KG1 (cell line): ENCODE measurements at places on chromosomes 1 and 21.
A peak's percentile ranks its signal among the peaks of the same experiment; 100 is the strongest.

DNA sequence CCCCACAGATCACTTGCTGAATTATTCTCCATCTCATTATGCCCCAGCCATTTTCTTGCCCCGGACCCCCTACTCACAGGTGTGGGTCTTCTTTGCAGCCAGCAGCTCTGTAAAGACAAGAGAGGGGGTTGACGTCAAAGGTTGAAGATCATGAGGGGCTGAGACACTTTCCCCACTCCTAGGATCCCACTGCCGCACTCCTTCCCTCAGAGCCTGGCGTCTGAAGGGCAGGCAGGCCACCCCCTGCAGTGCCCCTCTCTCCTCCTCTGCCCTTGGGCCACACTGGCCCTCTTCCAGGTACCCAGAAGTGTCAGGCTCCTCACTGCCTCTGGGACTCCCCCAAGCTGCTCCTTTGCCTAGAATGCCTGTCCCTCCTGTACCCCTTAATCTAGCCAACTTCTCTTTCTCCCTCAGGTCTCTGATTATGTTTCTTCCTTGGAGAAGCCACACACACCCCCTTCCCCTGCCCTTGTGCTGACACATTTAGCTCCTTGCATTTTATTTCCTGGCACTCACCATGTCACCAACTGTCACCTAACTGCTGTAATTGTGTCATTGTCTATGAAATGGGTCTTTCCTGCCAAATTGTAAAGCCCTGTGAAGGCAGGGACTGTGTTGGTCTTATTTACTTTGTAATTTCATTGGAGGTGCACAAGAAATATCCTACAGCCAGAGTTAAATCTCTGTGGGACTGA is 2.1 kb downstream of the RORC start:
- DNase-seq: no peak

DNA sequence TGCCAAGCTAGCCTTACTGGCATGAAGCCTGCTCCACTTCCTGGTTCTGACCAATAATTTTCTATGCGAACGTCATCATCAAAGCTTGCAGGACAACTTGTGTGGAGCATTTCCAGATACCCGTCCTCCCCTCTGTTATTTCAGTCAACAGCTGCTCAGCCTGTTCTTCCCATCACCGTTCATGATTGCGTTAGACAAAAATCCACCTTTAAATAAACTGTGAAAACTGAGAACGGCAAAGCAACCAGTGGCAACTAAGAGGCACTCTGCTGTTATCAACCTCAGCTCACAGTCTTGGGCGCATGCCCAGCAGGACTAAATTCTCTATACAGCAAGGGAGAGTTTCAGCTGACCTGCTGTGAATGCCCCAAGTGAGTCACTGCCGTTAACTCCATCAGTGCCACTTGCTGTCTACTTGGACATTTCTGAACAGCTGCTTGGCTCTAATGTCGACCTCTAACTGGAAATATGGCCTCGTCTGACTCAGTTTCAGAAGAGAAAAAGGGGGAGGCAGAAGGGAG is 207.4 kb upstream of the RUNX1 start:
- DNase-seq: no peak

DNA sequence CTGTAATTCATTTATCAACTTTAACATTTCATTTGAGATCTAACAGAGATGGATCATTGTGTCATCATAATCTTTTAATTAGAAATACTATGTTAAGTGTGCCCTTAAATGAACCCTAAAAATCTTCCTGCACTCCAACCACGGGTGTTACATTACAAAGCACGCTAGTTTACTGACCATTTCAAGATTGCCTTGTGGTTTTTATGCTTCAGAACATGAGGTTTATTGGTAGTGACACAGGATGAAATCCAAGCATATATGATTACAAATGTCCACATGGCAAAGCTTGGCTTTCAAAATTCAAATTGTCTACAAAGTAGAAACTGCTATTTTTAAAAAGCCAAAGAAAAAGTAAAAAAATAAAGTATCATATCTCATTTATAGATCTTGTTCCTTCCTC is 190.4 kb upstream of the USP25 start:
- DNase-seq: no peak

DNA sequence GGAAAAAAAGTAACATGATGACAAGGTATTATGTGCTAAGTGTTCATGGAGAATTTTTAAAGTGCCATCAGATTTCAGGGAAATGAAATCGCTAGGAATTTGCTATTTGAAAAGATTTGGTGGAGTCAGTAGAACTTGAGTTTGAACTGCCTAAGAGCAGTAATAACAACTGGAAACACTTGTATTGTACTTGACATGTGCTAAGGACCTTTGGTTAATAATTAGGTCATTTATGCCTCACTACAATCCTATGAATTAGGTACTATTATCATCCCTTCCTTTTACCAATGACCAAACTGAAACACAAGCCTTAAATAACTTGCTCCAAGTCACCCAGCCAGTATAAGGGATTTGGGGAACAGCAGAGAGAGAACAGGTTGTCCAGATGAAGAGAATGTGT is 133.4 kb downstream of the NTNG1 start:
- no peak for DNase-seq

- no peak for DNase-seq
Measured at GRCh38 chr1:94055459-94056122, 65.4 kb downstream of the ABCA4 start.

DNA sequence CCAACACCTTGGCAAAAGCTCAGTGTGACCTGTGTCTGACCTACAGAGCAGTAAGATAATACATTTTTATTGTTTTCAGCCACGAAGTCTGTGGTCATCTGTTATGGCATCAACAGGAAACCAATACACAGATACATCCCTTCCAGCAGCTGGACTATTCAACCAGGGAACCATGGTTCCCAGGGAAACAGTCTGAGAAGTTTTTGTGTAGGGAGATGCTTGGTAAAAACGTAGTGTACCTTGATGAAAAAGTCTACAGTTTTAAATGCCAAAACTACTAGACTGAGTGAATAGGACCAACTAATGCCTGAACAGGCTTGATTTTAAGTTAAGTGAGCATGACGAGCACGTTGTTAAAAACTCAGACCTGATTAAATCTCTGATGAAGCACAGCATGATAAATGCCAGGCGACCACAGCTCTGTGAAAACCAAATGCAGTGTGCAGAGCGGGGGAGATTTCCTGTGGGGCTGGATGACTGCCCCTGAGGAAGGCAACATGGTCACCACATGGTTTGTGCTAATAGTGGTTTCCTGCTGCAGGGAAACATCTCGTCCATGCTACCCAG is 228.9 kb downstream of the TNR start:
- DNase-seq: peak; percentile 67

DNA sequence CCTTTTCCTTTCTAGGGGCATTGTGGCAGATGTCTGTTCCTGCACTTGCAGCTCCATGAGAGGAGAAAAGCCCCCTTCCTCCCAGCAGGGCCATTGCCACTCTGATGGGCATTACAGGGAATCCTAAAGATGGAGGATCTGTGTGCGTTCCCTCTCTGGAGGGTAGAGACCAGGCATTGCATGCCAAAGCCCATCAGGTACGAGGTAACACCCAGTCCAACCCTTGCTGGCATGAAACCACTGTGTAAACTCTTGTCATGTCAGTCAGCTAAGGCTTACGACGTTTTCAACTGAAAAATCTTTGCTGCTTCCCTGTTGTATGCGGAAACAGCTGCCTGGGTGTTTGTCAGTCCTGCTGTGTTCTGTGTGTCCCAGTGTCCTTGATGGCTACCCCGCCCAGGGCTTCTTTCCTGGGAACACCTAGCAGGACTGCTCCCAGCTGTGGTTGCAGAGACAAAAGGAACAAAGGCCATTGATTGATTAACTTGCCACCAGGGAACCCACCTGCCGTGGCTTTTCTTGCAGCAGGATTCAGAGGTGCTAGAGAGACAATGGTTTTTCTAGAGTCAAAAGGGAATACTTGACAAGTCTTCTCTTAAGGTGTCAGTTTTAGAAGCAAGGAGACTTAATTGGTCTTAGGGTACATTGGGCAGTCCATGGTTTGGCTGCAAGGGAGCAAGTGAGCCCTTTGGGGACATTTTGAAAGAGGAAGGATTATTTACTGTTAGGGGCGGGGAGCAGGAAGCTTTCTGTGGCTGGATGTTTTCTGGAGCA is 24.6 kb downstream of the B3GALT5 start:
- no peak for DNase-seq

DNA sequence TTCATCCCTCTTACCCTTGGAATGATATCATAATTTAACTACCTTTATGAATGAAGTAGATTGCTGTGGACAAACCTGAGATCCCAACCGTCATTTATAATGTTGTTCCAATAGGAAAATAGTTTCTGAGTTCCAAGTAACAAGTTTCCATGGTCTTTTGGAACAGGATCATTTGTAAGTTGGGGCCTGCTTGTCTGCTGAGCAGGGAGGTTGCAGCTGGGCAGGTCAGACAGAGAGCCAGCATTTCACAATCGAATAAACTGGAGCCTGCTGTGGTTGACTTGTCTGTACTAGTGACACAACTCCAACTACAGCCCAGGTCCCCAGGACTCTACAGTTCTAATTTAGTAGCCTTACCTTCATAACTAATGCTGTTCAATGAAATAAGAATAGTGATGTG is 18.6 kb upstream of the RALGPS2 start:
- DNase-seq: no peak
